ENCODE measurements at places on chromosomes 13 and 19.

- no peak for DNase-seq
Observed at GRCh38 chr13:48806522-48806921, 152.8 kb downstream of the CYSLTR2 start.

DNA sequence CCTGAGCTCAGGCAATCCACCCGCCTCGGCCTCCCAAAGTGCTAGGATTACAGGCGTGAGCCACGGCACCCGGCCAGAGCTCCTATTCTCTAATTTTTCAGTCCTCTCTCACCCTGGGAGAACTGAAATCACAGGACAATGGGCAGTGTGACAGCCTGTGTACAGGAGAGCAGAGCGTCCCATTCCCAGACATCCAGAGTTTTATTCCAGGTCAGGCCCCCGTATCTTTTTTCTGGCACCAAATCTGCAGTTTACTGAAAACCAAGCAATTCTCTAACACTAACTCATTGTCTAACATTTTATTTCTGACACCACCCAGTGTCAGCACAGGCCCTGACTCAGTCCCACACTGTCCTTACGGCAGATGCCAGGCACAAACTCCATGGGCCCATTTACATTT, 6.7 kb downstream of the ZNF708 start:
- DNase-seq = no peak

GRCh38 chr13:112468069-112468468, 91.9 kb downstream of the SPACA7 start:
- no peak for DNase-seq

- no peak for DNase-seq
Observed at GRCh38 chr13:101739382-101740178, 287.1 kb downstream of the ITGBL1 start.

DNA sequence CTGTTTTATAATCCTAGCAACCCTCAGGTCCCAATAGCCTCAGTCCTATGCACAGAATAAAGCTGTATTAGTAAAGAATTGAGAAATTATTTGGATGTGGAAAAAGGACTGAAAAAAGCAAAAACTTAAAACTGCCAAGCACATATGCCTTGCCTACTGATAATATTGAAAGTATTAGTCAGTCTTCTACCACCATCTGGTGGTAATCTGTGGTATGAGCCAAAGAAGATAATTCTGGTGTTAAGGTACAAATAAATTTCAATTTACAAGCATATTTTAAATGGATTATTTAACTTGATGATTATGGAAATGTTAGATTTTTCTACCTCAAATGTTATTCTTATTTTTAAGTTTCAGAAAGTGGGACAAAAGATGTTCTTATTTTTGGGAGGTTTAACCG, 460.3 kb upstream of the KLHL1 start:
- DNase-seq = no peak

- no peak for DNase-seq
Observed at GRCh38 chr13:61261746-61262472, 153.7 kb downstream of the PCDH20 start.

- no peak for DNase-seq
Observed at GRCh38 chr13:47903836-47904235, 97.2 kb downstream of the SUCLA2 start.

GRCh38 chr19:47523473-47523872, 8.6 kb upstream of the NAPA start:
- DNase-seq = no peak

DNA sequence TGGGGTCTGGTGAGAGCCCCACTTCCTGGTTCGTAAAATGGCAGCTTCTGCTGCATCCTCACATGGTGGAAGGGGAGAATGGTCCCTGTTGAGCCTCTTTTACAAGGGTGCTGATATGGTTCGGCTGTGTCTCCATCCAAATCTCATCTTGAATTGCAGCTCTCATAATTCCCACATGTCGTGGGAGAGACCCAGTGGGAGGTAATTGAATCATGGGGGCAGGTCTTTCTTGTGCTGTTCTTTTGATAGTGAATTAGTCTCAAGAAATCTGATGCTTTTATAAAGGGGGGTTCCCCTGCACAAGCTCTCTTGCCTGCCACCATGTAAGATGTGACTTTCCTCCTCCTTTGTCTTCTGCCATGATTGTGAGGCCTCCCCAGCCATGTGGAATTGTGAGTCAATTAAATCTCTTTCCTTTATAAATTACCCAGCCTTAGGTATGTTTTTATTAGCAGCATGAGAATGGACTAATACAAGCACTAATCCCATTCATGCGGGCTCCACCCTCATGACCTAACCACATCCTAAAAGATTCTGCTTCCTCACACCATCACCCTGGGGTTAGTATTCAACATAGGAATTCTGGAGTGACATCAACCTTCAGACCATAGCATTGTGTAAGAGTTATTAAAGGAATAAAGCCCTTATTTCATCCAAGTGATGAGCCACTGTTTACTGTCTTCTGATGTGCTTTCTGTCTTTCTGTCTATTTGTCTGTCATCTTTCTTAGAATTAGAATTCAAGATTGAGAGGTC, 159.0 kb upstream of the IRS2 start:
- DNase-seq = no peak

DNA sequence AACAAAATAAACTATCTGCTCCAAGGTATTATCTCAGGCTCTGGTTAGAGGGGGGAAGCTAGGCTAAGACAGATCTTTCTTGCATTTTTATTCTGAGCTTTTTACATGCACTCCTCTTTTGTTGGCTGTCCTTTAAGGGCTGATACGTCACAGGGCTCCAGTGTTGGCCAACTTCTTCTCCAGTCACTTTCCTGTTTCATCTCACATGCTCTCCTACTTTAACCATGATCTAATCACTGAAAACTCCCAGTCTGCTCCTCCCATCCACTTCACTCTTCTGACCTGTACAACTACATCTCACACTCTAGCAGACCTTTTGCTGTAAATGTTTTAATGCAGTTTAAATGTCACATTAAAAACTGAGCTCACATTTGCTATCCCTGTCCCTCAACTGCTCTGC, 510.0 kb upstream of the KLF12 start:
- DNase-seq = no peak

- DNase-seq = no peak
Observed at GRCh38 chr19:34504273-34504808, 22.8 kb downstream of the WTIP start.

DNA sequence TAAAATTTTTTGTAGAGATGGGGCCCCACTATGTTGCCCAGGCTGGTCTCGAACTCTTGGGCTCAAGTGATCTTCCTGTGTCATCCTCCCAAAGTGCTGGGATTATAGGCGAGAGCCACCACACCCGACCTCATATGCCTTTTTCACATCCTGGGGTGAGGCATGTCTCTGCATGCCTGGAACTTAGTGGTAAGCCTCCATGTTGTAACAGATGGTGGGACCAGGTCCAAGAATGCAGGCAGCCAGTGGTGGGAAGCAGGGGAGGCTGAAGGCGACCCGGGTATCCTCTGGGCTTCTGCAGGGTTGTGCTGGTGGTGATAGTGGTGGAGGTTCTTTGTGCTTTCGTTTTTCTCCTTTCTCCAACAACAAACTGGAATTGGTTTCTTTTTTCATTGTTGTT, 30.1 kb upstream of the CCDC124 start:
- DNase-seq = no peak

DNA sequence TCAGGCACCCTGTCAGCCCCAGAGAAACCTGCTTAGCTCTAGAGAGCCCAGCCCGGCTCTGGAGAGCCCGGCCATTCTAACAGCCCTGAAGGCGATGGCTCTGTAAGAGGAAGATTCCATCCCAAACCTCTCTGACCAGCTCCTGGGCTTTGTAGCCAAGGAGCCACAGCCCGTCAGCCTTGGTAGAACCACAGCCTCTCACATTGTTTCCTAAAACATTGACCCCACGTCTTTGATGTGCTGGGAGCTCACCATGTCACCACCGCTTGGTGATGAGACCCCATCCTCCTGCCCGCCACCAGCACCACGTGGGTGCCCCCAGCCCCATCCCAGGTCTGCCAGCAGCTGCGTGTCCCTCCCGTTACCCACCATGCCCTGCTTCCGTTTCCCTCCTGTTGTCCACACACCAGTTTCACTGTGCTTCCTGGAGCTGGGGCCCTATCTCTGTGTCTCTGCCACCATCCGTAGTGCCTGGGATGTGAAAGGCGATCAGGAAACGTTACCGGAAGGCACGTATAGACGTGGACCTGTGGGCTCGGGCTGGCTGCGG, 94.2 kb upstream of the MCF2L start:
- no peak for DNase-seq

DNA sequence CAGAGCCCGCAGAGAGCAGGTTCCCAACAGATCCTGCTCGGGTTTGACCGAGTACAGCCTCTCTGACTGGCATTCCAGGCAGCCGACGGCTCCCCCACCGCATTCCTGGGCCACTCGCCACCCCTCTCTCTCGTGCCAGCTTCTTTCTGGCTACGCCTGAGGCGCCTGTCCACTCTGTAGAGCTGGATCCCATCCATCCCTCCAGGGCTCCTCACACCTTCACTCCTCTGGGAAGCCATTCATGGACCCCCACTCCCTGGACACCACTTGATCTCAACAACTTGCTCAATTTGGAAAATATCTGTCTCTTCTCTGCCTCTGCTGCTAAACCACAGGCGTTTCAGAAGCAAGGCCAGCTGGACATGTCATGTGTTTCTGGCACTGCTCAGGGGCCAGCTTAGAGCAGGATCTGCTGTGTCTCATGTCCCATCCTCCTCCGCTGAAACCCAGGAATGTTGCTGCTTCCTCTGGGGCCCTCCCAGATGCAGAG, 30.6 kb upstream of the ATP1A3 start:
- peak; percentile 74 for DNase-seq

DNA sequence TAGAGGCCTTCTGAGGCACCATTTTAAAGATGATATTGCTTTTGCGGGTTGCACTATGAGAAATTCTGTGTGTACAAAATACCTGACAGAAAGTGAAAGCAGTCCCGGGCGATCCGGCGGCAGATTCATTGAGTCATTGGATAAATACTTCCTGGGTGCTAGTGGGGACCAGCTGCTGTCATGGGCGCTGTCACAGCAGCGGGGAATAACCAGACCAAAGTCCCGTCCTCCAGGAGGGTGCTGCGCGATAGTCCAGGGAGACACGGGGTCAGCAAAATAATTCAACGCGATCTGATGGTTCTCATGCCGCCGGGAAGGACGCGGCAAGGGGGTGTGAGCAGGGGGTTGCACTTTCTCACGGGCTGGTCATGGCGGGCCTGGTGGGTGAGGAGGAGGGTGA, 13.5 kb downstream of the ZFR2 start:
- DNase-seq = no peak

DNA sequence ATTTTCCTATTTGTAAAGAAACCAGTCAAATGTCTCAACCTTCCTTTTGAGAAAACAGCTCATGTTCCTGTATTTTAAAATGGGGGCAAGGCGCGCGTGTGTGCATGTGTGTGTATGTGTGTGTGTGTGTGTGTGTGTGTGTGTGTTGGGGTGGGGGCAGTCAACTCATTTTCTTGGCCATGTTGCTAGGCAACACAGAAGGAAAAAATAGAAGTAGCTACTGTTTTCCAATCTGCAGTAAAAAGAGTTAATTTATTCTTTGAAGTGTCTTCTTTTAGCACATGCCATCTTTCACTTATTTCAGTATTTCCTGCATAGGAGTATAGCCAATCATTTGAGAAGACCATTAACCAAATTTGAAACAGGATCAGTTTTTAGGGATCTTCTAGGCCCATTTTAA, 279.3 kb downstream of the DCLK1 start:
- DNase-seq = no peak

DNA sequence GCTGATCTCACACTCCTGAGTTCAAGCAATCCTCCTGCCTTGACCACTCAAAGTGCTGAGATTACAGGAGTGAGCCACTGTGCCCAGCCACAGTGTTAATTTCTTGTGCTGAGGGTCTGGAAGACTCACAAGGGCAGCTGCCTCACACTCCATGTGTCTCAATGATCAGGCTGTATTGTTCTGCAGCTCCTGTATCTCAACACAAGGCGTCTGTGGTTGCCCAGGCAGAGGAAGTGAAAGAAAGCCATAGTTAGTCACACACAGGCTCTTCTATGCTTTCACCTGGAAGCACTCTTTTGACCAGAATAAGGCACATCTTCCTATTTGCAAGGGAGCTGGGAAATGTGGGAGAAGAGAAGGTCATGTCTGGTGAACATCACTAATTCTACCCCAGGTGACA, 107.3 kb upstream of the ZNF507 start:
- no peak for DNase-seq

- DNase-seq = no peak
Observed at GRCh38 chr13:40539576-40540327, 126.7 kb downstream of the FOXO1 start.

DNA sequence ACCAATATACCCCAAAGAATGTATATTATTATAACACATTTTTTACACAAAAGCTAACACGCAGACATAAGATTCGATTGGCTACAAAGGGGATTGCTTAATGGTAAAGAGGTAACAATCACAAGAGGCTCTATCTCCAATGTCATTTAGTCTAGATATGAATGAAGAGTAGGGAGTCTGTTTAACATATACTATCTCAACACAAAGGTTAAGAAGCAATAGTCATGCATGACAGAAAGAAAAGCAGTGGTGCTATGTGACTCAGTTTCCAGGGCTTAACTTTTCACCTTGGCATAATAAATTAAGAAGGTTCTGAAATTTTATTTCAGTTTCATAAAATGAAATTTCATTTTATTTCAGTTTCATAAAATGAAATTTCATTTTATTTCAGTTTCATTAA, 33.3 kb downstream of the UFM1 start:
- no peak for DNase-seq

DNA sequence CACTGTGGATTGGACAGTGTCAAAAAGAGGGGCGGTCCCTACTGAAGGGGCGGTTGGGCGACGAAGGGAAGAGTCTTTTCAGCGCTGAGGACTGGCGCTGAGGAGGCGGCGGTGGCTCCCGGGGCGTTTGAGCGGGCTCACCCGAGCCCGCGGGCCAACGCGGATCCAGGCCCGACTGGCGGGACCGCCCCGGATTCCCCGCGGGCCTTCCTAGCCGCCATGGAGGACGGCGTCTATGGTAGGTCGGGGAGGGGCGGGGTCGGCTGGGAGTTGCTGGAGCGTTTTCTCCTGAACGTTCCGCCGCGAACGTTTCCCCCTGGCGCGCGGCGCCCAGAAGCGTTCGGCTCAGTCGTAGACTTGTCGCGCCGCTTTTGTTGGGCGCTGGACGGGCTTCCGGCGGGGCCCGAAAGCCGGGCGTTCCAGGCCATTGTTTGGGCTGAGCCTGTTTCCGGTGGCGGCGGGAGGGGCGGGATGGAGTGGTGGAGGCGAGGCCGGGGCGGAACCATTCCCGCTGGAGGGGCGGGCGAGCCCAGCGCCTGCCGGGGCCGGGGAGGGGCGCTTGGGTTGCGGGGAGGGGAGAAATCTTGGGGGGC, at the start of gene CYTH2:
TSS of gene CYTH2 (plus strand) at position 81 of the 593 bp plus-strand sequence. CDS start at position 220, 139 bp downstream.
- no peak for DNase-seq

- DNase-seq = no peak
Observed at GRCh38 chr13:99305566-99305965, 1.6 kb downstream of the GPR183 start.

GRCh38 chr13:91214031-91214430, 133.5 kb upstream of the MIR17HG start:
- no peak for DNase-seq

- DNase-seq = no peak
Observed at GRCh38 chr13:30871588-30872275, 34.3 kb upstream of the MEDAG start.
